ENCODE measurements at places on chromosomes 3 and 15.

DNA sequence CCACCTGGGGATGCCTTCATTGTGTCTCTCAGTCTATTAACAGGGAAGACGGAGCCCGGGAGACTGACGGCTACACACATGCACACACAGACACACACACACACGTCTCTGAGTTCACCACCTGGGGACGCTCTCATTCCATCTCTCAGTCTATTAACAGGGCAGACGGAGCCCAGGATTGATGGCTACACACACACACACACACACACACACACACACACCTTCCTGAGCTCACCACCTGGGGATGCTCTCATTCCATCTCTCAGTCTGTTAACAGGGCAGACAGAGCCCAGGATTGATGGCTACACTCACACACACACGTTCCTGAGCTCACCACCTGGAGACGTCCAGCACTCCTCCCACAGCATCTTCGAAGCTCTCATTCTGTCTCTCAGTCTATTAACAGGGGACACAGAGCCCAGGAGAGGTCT, 143.9 kb downstream of the OR4M2 start:
- DNase-seq: no peak

- DNase-seq: no peak
Observed at GRCh38 chr3:135865553-135865952, 100.0 kb upstream of the PPP2R3A start.

- no peak for DNase-seq
Observed at GRCh38 chr15:65512189-65512588, 5.3 kb downstream of the DPP8 start.

- DNase-seq: no peak
Observed at GRCh38 chr3:144344925-144345548, 373.4 kb downstream of the DIPK2A start.

DNA sequence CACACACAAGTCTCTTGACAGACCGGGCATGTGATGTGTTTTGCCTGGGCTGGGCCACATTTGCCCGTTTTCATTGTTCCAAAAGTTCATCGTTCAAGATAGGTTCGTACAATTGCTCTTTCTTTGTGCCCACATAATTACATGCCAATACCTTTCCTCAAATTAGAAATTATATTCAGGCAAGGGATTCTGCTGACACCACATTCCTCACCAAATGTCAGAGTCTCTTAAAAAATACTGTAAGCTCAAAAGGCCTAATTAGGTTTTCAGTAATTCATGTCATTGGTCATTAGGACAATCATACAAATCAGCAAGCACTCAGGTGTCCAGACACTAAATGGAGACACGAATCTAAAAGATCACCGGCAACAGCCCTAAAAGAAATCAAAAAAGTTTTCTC, 215.3 kb downstream of the ALCAM start:
- no peak for DNase-seq

DNA sequence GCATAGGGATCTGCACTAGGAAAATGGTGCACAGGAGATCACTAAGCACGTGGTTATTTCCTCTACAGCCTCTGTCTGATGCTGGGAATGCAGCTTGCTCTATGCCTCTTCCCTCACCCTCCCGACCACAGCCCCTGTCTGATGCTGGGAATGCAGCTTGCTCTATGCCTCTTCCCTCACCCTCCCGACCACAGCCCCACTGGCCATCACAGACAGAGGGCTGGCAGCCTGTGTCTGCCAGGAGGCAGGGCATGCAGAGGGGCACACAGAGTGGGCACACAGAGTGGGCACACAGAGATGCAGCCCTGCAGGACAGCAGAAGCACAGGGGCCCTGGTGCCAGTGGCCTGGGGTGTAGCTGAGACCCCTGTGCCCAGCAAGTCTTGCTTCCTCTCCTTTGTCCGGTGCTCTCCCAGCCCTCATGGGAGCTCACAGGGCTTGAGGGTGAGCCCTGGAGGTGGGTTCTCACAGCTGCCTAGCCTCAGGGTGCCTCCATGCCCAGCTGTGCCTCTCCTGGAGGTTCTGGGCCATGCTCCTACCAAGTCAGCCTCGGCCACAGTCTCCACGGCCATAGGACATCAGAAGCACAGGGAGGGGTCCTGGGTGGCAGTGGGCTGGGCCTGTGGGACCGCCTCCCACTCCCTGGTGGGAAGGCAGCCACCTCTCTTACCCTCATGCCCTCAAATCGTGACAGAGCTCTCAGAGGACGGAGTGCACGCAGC, 65.8 kb downstream of the EXOG start:
- no peak for DNase-seq

Measured in uterus (tissue), 4 donors.